ENCODE measurements at places on chromosomes 1 and 21.

- DNase-seq: no peak
These were observed 62.5 kb downstream of the ADAMTS1 start for GRCh38 chr21:26782747-26783146.

- DNase-seq: no peak
These were observed 4.2 kb upstream of the PADI1 start for GRCh38 chr1:17200756-17201155.

GRCh38 chr1:17434016-17434415 lies 5.5 kb downstream of the RCC2 start:
- no peak for DNase-seq

- no peak for DNase-seq
These were observed 43.3 kb downstream of the L1TD1 start for GRCh38 chr1:62237950-62238374.

- no peak for DNase-seq
These were observed 205.5 kb upstream of the HOOK1 start for GRCh38 chr1:59609245-59609644.

DNA sequence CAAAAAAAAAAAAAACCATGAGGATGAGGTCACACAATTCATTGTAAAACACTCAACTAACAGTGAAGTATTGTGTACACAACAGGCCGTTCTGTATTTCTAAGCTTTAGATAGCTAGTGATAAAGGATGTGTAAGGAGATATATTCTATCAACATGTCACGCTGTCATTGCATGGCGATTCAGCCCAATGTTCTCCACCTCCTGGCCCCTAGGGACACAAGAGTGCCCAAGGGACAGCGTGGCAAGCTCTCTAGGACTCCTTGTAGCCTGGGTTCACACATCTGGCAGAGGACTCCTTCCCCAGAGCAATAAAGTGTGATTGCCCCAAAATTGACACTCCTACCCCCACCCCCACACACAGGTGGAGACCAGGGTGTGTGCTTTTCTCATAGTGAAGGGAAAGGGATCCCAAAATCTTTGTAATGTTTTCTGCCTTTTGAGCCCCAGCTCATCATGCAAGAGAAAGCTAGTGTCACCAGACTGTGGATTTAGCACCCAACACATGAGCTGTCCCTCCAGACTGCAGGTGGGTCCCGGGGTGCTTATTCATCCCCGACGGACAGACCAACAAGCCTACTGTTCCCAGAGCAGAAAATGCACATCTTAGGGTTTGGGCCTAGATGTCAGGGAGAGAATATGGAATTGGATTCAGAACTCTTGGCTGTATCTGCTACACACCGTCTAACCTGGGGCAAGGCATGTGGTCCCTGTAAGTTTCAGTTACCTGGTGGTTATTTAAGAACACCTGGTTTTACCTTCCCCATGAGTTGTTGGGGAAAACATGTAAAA lies 11.5 kb downstream of the TMPRSS3 start:
- DNase-seq: no peak

GRCh38 chr1:87004857-87005256 lies 90.4 kb downstream of the HS2ST1 start:
- DNase-seq: no peak

- DNase-seq: no peak
These were observed 24.9 kb upstream of the TENT5B start for GRCh38 chr1:27037518-27037917.

DNA sequence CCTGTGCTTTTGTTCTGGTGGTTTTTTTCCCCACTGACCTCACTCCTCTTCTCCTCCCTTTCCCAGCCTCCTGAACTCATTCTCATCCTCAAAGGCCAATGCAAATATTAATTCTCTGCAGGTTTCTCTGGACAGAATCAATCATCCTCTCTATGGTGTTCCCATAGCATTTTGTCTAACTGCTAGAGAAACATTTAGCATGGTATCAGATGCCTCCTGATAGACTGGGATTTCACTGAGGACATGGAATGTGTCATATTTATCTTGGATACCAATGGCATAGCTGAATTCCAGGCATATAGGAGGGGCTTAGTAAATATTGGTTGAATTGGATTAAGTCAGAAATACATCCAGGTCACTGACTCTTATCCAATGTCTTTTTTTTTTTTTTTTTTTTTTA lies 46.1 kb upstream of the SRP9 start:
- no peak for DNase-seq

DNA sequence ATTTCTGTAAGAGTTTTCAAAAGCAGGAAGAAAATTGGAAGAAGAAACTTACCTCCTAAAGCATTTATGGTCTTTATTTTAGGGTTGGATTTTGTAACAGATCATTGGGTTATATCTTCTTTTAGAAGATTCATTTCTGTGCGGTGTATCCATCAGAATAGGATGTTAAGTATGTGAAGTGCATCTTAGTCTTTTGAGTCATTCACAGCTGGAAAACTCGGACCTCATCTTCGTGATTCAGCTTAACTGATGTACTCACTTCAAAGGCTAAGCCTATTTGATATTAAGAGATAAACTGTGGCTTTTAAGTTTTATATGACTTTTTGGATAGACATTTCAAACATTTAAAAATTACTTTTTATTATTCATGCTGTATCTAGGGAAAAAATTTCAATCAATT lies 56.3 kb downstream of the GIPC2 start:
- DNase-seq: no peak

GRCh38 chr21:27024971-27025370 lies 58.1 kb upstream of the ADAMTS5 start:
- no peak for DNase-seq

GRCh38 chr1:59126366-59126765 lies 170.5 kb upstream of the FGGY start:
- no peak for DNase-seq

GRCh38 chr1:52659356-52659755 lies 26.4 kb downstream of the SHISAL2A start:
- no peak for DNase-seq

Measured in stimulated activated CD4-positive, alpha-beta T cell treated with anti-CD3 and anti-CD28 coated beads, Interleukin-12 subunit alpha, Interleukin-12 subunit beta, amount 100 ng/mL, for 4 hours (primary cell).